ENCODE measurements at places on chromosomes 1 and 21.

DNA sequence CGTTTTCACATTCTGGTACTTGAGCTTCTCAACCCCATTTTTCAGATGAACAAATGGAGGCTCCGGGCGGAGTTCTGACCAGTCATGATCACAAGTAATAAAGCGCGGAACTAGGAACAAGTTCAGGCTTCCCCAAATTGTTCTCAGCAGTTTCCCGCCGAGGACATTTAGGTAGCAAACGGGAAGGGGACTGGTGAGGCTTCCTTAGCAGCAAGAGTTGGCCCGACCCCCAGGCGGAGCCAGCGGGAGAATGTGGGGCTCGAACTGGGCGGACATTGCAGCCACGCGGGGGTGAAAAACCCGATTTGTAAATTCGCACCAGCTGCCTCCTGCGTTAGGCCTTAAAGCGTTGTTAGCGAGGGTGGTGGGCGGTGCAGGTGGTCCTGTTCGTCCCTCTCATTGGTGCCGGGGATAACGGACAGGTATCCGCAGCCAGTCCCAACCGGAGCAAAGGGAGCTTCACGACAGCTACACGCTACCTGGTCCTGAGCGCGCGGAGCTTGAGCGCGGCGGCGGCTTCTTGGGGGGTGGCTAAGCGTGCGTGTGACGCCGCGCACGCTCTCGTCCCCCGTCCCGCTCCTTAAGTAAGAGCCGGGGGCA lies 15.3 kb downstream of the SEMA6C start:
- DNase-seq: peak; percentile 92

GRCh38 chr1:186772228-186772627 lies 56.5 kb upstream of the PLA2G4A start:
- DNase-seq: no peak

DNA sequence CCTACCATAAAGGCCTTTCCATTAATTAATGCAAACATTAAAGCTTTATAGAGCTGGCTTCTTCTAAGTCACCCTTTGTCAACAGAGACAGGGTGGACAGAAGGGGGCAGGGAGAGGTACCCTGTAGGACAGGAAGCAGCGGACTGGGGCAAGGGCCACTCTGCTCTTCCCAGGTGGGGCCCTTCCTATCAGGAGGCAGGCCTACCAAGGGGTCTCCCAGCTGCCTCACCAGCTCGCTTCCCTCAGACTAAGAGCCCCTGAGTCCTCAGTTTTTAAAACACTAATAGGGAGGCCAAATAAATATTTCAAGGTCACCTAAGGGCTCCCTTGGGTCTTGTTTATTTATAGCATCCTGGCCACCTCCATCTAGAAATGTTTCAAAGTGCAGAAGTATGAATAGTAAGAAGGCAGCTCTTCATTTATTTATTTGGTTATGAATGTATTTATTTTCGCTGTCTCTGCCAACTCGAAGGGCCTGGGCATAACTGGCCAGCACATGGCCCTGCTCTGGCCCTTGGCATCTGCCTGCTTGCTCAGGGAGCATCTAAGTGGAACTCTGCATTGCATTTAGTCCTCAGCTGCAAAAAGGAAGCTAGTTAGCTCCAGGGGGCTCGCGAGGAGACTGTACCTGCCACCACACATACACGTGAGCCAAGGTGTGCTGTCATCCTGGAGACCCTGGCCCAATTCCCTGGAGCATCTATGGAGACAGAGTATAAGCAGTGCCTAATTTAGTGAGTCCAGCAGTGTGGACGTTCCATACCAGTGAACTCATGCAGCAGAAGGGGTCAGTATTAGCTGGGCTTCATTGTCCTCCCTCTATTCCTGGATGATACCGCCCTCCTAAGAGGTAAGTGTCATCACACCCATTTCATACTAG lies 395.1 kb upstream of the VAMP3 start:
- no peak for DNase-seq

- no peak for DNase-seq
Observed at GRCh38 chr1:77333501-77333900, 51.7 kb downstream of the AK5 start.

- no peak for DNase-seq
Observed at GRCh38 chr1:187010571-187011309, 182.0 kb downstream of the PLA2G4A start.

GRCh38 chr1:44072821-44073220 lies 41.6 kb upstream of the SLC6A9 start:
- DNase-seq: no peak

GRCh38 chr1:226181996-226182714 lies 4.4 kb downstream of the ACBD3 start:
- DNase-seq: no peak

GRCh38 chr21:38244407-38244787 lies 12.4 kb upstream of the KCNJ15 start:
- no peak for DNase-seq

DNA sequence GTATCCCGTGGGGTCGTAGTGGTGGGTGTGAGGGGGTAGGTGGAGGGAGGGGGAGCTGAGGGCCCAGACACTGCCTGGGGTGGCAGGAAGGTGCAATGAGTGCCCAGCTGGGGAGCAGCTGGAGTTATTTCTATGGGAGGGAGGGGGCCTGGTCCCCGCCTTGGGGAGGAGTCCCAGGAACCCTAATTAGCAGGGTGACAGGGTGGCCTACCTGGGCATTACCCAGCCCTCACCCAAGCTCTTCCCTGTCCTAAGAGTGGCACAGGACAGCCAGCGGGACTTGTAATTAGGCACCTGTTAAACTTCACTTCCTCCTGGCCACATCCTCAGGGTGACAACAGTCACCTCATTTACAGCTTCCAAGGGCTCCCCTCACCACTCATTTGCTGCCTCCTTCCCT lies at the start of gene VSIG8:
Gene VSIG8 (minus strand): TSS at position 101 of the 400 bp plus-strand sequence. CDS start 136 bp downstream, outside the sequence.
- no peak for DNase-seq

GRCh38 chr21:41783476-41784180 lies 16.8 kb upstream of the RIPK4 start:
- peak; percentile 57 for DNase-seq

DNA sequence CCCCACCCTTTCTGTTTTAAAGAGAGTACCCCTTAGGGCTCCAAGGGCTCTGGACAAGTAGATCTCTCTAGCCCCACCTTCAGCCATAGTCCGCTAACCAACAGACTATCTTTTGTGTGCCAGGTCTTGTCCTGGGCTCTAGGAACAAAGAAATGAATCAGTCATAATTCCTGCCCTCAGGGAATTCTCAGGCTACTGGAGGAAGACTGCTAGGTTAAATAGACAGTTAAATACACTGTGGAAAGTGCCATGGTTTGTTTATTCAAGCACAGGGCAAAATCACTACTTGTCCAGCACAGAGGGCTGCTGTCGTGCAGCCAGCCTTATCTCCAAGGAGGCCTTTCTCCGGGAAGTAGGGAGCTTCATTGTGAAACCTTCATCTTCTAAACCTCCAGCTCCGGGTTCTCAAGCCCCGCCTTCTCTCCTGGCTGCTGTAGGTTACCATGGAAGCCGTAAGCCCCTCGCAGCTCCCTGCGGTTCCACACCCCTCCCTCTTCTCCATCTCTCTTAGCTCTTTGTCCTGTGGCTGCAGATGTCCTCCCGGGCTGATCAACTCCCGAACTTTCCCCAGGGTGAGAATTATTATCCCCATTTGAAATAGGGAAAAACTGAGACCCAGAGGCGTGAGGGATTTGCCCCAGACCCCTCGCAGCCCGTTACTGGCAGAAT lies 29.8 kb downstream of the SHISAL2A start:
- no peak for DNase-seq

DNA sequence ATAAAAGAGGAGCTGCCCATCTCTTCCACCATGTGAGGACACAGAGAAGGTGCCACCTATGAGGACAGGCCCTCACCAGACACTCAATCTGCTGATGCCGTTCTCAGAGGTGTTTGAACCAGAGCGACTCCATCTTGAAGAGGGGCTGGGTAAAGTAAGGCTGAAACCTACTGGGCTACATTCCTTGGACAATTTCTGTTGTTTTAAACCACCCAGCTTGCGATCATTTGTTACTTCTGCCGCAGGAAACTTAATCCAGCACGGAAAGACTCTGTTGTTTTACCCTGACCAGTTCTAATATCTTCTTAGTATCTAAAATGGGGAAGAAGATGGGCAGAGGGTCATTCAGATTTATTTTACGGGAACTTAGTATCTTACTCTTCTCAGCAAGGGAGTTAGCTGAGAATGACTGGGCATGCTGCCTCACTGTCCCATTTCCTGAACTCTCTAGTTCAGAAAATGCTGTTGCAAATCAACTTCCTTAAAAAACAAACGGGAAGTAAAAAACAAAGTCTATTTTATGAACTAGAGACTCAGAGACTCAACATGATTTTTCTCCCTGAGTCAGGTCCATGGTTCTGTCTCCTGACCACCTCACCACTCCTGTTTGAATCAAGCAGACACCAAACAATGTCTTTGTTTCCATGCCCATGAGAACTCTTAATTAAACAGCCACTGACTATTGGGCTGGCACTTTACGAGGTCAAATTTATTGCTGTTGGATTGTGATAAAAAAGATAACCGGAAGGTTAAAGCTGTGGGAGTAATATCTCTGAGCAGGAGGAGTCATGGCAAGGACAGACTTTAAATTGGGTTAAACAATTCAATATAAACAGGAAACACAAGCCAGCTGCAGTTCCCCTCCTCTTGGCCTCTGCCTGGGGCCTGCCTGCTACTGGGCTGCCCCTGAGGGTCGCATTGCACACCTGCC lies 23.8 kb upstream of the IFNAR1 start:
- DNase-seq: no peak

DNA sequence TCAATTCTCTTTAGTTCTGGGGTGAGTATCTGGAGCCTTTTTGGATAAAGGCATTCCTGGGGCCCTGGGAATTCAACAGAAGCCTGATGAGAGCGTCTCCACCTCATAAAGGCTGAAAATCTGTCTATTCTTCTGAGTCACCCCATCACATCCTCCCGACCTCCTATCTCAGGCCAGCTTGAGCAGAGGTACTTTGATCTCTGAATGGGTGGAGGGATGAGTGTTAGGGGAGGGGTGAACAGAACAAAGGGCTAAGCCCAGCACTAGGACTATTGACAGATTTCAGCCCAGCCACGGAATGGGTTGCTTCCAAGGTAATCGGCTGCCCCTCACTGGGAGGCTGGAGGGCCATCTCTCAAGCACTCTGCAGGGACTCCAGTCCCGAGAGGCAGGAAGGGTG lies 2.5 kb upstream of the MYBPH start:
- peak; percentile 36 for DNase-seq

- DNase-seq: no peak
Observed at GRCh38 chr1:192889082-192889481, 80.2 kb downstream of the RGS2 start.

DNA sequence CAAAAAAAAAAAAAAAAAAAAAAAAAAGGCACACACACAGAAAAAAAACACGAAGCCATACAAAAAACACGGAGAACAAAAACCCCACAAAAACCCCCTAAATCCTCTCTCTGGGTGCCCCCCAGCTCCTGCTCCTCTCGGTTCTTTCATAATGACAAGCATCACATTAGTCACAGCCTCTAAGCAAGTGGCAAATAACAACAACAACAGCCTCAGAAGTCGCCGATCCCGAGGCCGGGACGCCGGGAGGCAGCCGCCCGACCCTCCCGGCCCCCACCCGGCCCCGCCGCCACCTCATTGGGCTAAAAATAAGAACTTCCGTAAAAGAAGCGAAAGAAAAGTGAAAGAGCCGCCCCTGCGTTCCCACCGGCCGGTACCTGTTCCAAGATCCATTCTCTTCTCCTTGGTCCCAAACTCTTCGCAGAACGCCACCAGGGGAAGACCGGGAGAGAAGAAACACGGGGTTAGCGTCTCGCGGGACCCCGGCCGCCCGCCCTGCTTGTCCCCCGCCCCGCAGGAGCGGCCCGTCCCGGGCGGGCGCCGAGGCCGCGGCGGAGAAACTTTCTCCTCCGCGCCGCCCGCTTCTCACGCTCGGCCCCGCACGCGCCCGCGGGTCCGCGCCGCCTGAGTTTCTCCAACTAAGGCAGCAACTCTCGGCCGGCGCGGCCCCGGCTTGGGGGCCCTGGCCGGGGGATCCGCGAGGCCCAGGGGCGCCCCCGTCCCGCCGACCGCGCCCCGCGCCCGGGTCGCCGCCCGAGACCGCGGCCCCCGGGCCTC lies 102.8 kb downstream of the CASZ1 start:
- no peak for DNase-seq

GRCh38 chr1:175034775-175035174 lies 11.6 kb upstream of the MRPS14 start:
- no peak for DNase-seq

DNA sequence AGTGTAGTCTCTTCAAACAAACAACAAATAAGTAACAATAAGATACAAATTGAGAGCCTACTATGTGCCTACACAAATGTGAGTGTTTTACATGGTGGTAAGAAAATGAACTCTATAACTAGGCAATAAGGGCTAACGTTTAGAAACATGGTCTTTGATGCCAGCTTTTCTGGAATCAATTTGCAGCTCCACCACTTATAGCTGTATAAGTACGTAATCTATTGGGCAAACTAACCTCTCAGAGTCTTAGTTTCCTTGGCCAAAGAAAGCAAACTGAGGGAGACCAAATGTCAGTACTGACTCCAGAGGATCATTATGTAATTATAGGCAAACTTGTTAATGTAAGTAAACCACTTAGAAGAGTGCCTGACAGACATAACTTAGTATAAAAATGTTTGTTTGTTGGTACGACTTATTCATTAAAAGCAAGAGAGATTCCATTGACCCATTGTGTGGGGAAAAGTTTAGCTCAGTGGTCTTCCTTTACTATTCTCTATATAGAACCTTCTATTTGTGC lies 59.7 kb downstream of the LBR start:
- DNase-seq: no peak

- no peak for DNase-seq
Observed at GRCh38 chr1:65036570-65037051, 70.3 kb upstream of the JAK1 start.

DNA sequence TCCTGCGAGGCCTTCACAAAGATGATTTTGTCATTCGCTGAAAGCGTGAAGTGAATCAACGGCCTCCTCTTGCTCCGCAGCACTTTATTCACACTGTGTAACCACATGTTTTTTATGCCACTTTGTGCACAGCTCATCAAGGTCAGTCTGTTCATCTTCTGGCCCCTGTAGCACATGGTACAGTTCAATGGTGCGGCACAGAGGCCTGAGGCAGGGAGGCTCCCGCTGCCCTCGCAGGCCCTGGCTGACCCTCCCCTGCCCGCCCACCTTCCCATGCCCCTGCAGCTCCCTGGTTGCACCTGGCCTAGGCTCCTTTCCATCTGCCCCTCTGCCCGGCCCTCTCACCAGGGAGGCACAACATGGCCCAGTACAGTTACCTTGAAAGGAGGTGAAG lies 87.5 kb downstream of the CD247 start:
- no peak for DNase-seq

GRCh38 chr1:39331647-39332046 lies 127.2 kb downstream of the MACF1 start:
- no peak for DNase-seq

DNA sequence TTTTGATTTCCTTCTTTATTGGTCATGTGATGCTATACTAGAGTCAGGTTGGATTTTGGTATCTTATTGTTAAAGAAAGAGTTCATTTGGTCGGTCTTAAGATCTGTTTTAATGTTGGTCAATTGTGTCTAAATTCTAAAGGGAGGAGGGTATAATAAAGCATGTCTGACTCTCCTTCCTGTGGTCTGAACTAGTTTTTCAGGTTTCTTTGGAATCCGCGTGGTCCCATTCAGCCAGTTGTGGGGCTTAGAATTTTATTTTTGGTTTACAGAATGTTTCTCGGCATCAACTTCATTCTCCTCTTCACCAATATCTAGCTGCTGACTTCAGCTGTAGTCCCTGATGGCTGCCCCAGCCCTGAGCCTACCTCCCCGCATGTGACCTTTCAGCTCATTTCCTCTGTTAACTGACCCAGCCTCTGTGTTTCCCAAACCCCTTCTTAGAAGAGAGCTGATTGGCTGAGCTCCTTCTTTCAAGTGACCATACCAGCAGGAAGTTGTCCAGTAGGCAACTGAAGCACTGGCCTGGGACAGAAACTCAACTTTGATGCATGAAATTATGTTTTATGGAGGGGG lies 8.7 kb upstream of the MYOC start:
- no peak for DNase-seq

All from suprapubic skin (tissue), 4 donors.